ENCODE measurements at places on chromosomes 6 and 20.

- DNase-seq: no peak
These were observed 99.5 kb downstream of the CD164 start for GRCh38 chr6:109282756-109283155.

GRCh38 chr20:49859807-49860206 is 47.2 kb downstream of the SLC9A8 start:
- DNase-seq: no peak

- no peak for DNase-seq
These were observed 54.6 kb downstream of the HMGCLL1 start for GRCh38 chr6:55524441-55524840.

DNA sequence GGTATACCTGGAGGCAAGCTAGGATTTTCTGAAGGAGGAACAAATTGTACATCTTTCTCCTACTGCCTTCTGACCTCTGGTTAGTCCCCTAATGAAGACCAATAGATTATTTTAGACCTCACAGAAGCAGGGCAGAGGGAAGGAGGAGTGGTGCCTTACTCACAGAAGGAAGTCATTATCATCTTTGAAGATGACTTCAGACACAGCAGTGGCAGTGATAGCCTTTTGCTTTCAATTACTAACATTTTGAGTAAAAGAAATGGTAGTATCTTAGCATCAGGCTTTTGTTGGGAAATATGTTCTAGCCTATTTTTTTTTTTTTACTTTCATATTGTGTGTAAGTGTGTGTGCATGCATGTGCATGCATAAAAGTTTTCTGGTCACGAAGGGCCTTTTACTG is 164.2 kb upstream of the PLN start:
- no peak for DNase-seq

DNA sequence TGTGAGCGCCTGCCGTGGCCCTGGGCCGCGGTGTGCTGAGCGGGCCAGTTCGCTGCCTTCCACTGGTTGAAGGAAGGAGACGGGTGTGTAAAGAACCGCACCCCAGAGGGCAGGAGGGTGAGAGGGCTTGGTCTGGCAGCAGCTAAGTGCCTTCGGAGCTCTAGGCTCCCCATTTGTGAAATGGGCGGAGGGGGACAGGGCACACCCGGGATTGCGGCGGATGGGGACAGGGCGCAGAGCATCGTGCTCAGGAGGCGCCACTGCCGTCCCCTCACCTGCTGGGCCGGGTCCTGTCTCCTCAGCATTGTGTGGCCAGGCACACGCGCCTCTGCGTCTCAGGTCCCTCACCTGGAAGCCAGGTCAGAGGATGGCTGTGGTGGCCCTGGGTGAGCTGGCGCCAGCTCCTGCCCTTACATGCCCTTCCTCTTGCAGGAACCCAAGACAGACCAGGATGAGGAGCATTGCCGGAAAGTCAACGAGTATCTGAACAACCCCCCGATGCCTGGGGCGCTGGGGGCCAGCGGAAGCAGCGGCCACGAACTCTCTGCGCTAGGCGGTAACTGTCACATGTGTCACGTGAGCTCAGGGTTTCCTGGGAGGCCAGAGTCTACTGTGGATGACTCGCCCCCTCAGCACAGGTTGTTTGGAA is 3.1 kb downstream of the ADRM1 start:
- no peak for DNase-seq

DNA sequence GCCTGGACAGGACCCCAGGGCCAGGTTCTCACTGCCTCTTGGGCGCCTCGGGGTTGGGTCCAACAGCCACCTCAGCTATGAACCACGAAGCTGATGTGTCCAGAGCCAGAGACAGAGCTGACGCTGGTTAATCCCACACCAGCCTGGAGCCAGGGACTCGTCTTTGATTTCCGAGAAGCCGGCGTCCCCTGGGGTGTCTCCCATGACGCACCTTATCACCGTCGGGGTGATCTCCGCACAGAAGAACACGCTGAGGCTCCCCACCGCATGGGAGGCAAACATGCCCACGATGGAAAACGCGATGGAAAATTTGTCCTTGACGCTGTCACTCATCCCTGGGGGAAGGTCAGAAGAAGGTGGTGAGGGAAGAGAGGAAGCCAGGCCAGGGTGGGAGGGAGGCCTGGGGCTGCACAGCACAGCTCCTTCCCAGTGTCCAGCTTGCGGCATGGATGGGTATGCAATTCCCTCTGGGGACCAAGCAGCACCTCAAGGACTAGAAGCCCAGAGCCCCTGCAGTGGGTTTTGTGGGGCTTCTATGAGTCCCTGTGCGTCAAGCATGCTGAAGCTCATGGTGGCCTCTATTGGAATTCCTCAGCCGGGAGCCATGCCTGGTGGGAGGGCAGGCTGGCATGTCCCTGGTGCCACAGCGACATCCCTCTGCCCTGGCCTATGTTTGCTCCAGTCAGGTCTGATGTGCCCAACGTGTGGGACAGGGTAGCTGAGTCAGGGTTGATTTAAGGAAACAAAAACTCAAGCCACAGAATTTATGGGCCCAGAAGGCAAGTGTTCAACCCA is 25.1 kb downstream of the PSMG4 start:
- no peak for DNase-seq

- DNase-seq: no peak
These were observed 153.4 kb upstream of the LRFN2 start for GRCh38 chr6:40740518-40740917.

GRCh38 chr6:35047265-35048011 is 93.7 kb downstream of the TCP11 start:
- DNase-seq: no peak

All from type B pancreatic cell (in vitro differentiated cells).